Fibroblast of the aortic adventitia (primary cell): ENCODE measurements at places on chromosomes 1 and 21. TPM values are rescaled to one million over a fixed set of nuclear protein-coding genes. Genes with fewer than 3 reads are reported as not detected.

- no peak for DNase-seq
Observed at GRCh38 chr1:230316864-230317745, 109.0 kb downstream of the PGBD5 start.

DNA sequence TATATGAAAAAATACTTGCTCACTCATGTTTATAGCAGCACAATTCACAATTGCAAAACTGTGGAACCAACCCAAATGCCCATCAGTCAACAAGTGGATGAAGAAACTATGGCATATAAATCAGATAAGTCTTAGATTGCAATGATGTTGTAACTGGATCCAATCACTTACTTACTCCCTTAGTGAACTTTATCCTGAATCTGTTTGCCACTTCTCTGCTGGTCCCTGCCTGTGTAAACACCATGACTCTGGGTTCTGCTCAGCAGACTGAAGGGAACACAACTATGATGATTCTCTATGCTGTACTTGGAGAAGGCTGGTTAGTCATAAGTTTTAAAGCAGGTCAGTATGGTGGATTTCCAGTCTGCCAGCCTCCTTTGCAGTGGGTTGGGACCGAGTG lies 391.2 kb downstream of the RWDD3 start:
- DNase-seq: no peak

The C4BPA gene
- total RNA-seq: not detected in 2 replicates

GRCh38 chr1:115694805-115695204 lies 53.0 kb downstream of the VANGL1 start:
- DNase-seq: no peak

The KRTAP25-1 gene
- total RNA-seq: not detected in 2 replicates

The HCRTR1 gene
- total RNA-seq: 0.18 TPM in 1 of 2 replicates, not detected in the other
